Glomerular endothelial cell (primary cell): ENCODE measurements at places on chromosomes 3 and 15. TPM values are rescaled to one million over a fixed set of nuclear protein-coding genes. Genes with fewer than 3 reads are reported as not detected.

Gene ADCY5
- not detected in 2 replicates for total RNA-seq

Gene CORO2B
- 7.8 and 10.9 TPM in 2 replicates for total RNA-seq

Gene C3orf33
- total RNA-seq: 2.5 and 2.9 TPM in 2 replicates

Gene FGF12
- 2.1 and 6.4 TPM in 2 replicates for total RNA-seq

Gene GRK7
- total RNA-seq: not detected in 2 replicates

Gene CYP19A1
- total RNA-seq: not detected in 2 replicates

Gene KIF15
- total RNA-seq: 0.92 and 3.7 TPM in 2 replicates

Gene TTC21A
- 1.6 and 6.5 TPM in 2 replicates for total RNA-seq

Gene DOCK3
- 0.19 and 0.29 TPM in 2 replicates for total RNA-seq

Gene WDR5B
- 3.5 and 3.9 TPM in 2 replicates for total RNA-seq

Gene IQCH
- 1.1 and 1.5 TPM in 2 replicates for total RNA-seq

Gene MASP1
- total RNA-seq: 1.8 and 4.6 TPM in 2 replicates

Gene AMIGO3
- total RNA-seq: 0.19 and 1.2 TPM in 2 replicates

Gene ZNF662
- total RNA-seq: 0.63 and 1.5 TPM in 2 replicates

Gene CNTN4
- 0.12 and 0.19 TPM in 2 replicates for total RNA-seq
